A549 (cell line): ENCODE measurements at places on chromosomes 13 and 19.

DNA sequence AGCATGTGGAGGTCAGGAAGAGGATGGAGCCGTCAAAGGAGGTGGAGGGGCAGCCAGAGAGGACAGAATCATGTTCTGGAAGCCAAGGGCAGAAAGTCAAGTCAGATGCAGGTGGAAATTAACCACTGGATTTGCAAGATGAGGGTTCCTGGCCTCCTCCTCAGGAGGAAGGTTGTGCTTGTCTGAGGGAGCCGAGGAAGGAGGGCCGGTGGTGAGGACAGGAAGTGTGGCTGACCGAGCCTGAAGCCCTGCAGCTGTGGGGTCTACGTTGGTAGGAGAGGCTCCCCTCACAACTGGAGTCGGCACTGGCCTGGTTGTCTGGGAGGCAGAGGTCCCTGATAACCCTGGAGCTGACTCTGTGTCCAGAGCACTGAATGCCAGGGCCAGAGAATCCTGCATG is 15.4 kb upstream of the DHDH start:
- no peak for DNase-seq

- no peak for DNase-seq
These were observed 30.5 kb downstream of the DNM2 start for GRCh38 chr19:10748195-10748926.

GRCh38 chr13:45372189-45373161 is 31.5 kb upstream of the TPT1 start:
- no peak for DNase-seq

DNA sequence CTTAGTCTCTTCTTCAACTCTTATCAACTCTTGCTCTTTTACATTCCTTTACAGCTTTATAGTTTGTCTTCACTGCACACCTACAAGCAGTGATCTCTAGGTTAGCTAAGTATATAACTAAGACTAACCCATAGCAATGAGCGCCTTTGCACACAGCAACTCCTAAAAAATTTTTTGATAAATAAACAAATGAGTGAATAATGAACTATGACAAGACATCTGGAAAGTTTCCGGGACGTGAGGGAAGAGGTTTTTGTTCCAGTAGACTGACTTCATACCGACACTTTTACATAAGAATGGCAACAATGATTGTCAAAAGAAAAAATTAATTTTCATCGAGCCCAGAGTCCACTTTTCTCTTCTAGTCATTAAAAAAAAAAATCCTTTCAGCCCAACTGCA is 98.3 kb downstream of the ELF1 start:
- no peak for DNase-seq

GRCh38 chr13:111143865-111144540 is 28.9 kb downstream of the ARHGEF7 start:
- no peak for DNase-seq

DNA sequence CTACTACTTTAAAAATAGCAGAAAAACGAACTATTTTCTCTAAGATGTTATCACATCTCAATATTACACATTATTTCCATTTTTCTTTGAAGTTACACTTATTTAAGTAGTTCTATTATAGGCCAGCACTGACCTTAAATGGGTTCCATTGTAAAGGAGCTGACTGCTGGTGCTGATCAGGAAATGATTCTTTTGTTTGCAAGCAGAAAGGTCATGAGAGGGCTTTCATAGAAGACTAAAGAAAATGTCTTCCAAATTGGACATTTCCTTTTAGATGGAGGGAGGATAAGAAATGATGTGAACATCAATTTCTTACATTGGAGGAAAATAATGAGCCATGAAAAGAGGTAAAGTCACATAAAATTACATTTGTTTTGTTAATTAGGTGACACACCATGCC is 96.2 kb downstream of the SUCLA2 start:
- DNase-seq = no peak

GRCh38 chr19:1862424-1863327 is 703 bp downstream of the KLF16 start:
- no peak for DNase-seq
